ENCODE measurements at places on chromosomes 3 and 15.

- peak; percentile 37 for DNase-seq
Observed at GRCh38 chr3:122679882-122680474, 661 bp upstream of the PARP14 start.

- no peak for DNase-seq
Observed at GRCh38 chr3:187021748-187022402, 91.5 kb downstream of the ST6GAL1 start.

DNA sequence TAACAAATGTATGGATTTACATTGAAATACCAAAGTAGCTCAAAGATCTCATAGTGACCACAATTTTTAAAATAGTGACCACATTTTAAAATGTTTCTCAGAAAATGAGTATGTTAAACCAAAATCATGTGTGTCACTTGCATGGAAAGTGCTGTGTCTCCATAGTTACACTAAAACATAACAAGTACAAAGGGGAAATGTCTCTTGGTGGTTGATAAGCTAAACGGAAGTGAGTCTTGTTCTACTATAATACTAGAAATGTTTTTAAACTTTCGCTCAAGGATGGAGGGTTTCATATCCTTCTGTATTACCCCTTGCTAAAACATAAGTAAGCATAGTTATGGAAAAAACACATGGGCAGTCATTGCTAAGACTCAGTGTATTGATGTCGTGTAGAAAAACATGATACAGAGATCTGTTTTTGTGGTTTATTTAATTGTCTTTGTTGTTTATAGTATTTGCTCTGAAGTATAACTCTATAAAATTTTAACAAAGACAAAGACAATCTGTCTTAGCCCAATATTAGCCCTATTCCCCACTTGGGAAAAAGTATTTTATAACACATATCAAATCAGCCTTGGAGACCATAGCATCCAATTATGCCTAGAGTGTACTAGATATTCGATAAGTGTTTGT is 27.0 kb upstream of the DENND4A start:
- no peak for DNase-seq

DNA sequence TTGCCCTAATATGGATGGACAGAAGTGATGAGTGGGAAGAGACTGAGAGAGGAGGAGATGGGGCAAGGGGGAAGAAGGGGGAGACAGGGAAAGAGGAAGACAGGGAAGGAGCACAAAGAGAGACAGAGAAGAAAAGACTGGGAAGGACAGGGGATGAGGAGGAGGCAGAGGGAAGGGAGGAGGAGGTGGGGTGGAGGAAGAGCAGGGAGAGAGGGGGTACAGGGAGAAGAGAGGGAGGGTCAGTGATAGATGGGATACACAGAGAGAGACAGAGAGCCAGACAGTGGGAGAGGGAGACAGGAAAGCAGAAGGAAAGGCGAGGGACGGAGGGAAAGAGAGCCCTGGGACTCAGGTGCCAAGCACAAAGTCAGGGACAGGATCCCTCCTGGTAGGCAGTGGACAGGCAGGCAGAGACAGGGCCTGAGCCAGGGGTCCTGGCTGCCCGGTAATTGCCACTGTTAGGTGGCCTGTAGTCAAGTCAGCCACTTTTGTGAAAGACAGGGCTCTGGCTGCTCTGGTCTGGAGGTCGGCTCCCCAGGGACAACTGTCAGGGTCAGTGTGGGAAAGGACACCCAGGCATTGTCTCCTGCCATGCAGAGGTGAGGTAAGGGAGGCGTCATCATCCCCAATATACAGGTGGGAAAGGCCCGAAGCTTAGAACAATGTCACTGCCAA is 9.8 kb downstream of the VILL start:
- no peak for DNase-seq

DNA sequence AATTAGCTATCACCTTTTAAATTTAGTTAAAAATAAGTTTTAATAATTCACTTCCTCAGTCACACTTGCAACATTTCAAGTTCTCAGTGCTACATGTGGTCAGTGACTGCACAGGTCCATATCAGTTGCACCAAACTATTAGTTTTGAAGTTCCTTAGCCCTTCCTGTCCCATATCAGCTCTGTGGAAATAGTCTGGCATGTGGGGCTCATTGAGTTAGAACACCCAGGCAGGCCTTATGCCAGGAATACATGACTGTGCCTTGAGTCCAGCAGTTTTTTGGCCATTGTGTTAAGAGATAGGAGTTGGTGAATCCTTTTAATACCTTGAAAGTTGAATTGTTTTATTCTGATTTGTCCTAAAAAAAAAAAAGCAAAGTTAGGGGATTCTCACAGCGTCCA is 153.7 kb upstream of the BFSP2 start:
- no peak for DNase-seq

GRCh38 chr15:72358650-72359171 is 17.1 kb downstream of the HEXA start:
- no peak for DNase-seq

DNA sequence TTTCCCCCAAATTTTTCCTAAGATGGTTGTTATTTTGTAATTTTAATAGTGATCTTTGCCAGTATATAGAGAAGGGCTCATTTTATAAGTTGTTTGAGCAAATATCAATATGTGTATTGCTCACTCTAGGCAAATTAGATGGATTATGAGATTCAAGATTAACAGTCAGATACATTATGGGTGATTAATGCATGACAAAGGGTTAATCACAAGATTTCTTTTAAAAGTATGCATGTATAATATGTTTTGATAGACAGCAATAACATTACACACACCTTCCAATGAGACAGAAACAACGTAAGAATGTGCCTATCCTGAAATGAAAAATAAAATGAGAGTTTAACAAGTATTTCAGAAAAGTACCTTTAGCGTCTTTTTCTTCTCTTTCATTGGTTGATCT is 547.6 kb upstream of the AGTR1 start:
- no peak for DNase-seq

DNA sequence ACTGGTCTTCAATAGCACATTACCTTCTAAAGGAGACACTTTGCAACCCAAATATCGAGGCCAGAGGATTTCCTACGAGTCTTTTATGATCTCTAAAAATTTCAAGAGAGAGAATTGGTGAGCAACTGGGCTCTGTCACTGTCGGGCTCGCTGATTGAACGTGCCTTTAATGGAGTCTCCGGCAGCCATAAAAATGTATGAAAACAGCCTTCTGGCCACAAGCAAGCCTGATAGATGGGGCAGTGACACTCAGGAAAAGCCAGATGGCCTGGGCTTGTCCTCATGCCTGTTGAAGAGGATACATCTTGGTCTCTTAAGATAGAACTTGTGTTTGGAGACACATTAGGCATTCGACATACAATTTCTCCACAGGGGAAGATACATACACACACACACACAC is 419.5 kb upstream of the PROK2 start:
- DNase-seq = no peak

- no peak for DNase-seq
Observed at GRCh38 chr3:113615976-113616375, 80.5 kb downstream of the USF3 start.

- no peak for DNase-seq
Observed at GRCh38 chr3:9497821-9498565, 55.6 kb downstream of the LHFPL4 start.

GRCh38 chr3:85632921-85633320 is 674.1 kb downstream of the CADM2 start:
- DNase-seq = no peak

GRCh38 chr3:49530231-49530630 is 24.0 kb upstream of the BSN start:
- DNase-seq = no peak

GRCh38 chr3:119380697-119381096 is 82.7 kb downstream of the TMEM39A start:
- no peak for DNase-seq

GRCh38 chr3:124699686-124700396 is 30.4 kb upstream of the UMPS start:
- DNase-seq = no peak

DNA sequence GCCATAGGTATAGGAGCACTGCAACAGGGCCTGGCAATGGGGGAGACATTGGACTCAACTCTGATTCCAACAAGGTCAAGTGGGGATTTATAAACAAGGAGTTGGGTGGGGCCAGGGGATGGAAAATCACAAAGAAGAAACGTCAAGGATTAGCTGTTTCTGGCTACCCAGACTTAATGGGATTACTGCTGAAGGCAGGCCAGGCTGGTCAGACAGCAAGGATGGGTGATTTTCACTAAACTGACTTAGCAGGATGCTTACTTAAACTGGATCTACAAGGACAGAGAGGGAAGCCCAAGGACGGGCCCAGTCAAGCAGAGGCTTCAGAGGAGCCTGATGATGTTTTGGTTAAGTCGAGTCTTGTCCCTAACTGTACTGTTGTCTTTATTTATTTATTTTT is 76.2 kb downstream of the USP13 start:
- DNase-seq = no peak

DNA sequence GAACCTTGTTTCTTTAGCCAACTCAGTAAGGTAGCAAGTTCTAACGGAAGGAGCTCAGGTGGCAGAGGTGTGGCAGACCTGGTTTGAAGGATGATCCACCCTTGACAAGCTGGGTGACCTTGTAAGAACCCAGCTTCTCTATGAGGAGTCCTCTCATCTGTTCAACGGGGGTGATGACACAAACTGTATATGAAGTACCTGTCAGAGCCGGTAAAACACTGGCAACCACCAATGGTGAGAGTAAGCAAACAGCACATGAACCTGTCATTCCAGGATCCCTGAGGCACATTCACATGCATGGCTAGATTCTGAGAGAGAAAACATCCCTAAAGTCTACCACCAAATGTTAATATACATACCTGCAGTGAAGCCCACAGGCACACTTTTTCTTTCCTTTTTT is 2.4 kb downstream of the SCAP start:
- no peak for DNase-seq

GRCh38 chr3:54681706-54682105 is 246.2 kb downstream of the LRTM1 start:
- no peak for DNase-seq

GRCh38 chr3:185339945-185340344 is 23.0 kb upstream of the MAP3K13 start:
- no peak for DNase-seq

- DNase-seq = no peak
Observed at GRCh38 chr15:80588801-80589200, 106.3 kb upstream of the ABHD17C start.

DNA sequence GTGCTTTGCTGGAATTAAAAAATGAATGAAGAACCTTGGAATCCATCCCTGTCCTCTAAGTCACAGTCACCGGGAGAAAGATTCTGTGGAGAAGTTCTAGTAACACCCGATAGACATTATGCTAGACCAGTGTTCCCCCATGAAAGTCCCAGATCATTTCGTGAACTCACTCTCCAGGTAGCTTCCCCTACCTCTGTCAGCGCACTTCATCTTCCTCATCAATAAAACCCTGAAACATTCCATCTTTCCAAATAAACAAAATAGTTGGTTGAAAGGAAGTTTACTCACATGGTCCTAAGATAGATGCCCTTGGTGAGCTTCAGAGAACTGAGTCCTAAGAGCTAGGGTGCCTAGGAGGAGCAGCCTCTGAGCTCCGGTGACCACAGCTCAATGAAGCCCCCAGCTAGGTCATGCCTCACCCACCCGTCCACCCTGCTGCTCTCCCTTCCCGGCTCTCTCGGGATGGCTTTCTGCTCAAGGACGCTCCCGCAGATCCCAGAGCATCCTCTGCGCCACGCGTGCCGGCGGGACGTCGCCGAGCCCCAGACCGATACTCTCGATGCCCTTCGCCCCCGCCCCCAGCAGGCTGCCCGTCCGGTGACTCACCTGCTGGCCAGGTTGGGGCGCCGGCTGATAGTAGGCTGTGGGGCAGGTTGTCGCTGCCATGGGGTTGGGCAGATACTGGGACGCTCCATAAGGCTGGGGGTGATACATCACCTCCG is 776 bp downstream of the VGLL3 start:
- DNase-seq = peak; percentile 22

- no peak for DNase-seq
Observed at GRCh38 chr3:5055357-5056110, 66.6 kb upstream of the ARL8B start.

All from stimulated activated CD8-positive, alpha-beta memory T cell treated with anti-CD3 and anti-CD28 coated beads, Interleukin-4, amount 100 ng/mL, for 48 hours (primary cell).